ENCODE measurements at places on chromosomes 1 and 21. TPM values are rescaled to one million over a fixed set of nuclear protein-coding genes. Genes with fewer than 3 reads are reported as not detected.

DNA sequence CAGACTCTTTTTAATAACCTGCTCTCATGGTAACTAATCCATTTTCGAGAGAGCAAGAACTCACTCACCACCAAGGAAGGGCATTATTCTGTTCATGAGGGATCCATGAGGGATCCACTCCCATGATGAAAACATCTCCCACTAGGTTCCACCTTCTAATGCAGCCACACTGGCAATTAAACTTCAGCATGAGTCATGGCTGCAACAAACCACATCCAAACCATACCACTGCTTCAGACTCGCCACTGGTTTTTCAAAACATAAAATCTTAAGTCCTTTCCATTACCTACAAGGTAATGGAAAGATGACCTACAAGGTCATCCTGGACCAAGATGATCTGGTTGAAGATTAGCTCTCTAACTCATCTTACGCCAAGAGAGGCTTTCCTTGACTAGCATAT, 405.1 kb downstream of the VAV3 start:
- no peak overlapping the region for H3K4me3 ChIP-seq
- no peak for DNase-seq
- H3K4me1 ChIP-seq: no peaks in the 10 kb centered on the region
- H3K27me3 ChIP-seq: no peaks in the 10 kb centered on the region
- H3K36me3 ChIP-seq: no peaks in the 10 kb centered on the region

- H3K27me3 ChIP-seq: no peaks in the 10 kb centered on the region
- no peak overlapping the region for H3K4me3 ChIP-seq
- peaks cover 20% of the 10 kb centered on the region for H3K4me1 ChIP-seq
- peak; percentile 50 for DNase-seq
- H3K27ac ChIP-seq: peak overlapping the region; percentile 64
- peaks cover 19% of the 10 kb centered on the region for H3K36me3 ChIP-seq
Observed at GRCh38 chr1:37561133-37562132, 4.7 kb downstream of the DNALI1 start.

The LCE1A gene
- total RNA-seq: not detected

The VPS72 gene
- 76.1 TPM for total RNA-seq

DNA sequence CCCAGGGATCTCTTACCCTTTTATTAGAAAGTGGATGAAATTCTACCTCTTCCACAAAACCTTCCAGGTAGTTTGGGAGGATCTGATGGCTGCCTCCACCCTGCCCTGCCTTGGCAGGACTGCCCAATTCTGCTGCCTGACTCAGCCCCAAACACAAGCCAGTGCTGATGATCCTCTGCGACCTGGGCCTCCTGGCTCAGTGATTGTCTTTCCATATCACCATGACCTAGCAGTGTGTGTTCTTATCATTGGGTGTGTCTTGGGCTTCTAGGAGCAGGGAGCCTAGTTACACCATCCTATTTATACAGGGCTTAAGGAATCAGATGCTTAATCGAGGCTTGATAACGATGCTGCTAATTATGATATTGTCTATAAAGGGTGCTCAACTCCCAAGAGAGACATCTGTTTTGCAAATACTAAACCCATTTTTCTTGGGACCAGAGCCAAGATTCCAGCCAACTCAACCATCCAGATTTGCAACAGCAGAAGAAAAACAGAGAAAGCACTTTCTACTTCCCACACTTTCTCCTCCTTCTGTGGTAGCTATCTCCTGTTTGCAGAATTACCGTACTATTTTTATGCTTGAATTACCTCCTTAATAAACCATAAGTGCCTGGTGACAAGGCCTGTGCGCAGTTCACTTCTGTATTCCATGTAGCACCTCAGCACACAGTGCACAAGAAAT, 36.5 kb upstream of the KIF21B start:
- no peak overlapping the region for H3K27ac ChIP-seq
- no peak overlapping the region for H3K4me3 ChIP-seq
- no peak for DNase-seq
- no peaks in the 10 kb centered on the region for H3K36me3 ChIP-seq
- H3K27me3 ChIP-seq: peaks cover 12% of the 10 kb centered on the region

GRCh38 chr1:118154220-118154619, 30.8 kb downstream of the SPAG17 start:
- H3K27ac ChIP-seq: no peak overlapping the region
- no peaks in the 10 kb centered on the region for H3K27me3 ChIP-seq
- DNase-seq: no peak
- no peaks in the 10 kb centered on the region for H3K4me1 ChIP-seq

GRCh38 chr1:25617625-25618432, 1.2 kb downstream of the MAN1C1 start:
- H3K27me3 ChIP-seq: peaks cover 39% of the 10 kb centered on the region
- peaks cover 67% of the 10 kb centered on the region for H3K4me1 ChIP-seq
- no peak for DNase-seq
- peak overlapping the region; percentile 82 for H3K4me3 ChIP-seq

DNA sequence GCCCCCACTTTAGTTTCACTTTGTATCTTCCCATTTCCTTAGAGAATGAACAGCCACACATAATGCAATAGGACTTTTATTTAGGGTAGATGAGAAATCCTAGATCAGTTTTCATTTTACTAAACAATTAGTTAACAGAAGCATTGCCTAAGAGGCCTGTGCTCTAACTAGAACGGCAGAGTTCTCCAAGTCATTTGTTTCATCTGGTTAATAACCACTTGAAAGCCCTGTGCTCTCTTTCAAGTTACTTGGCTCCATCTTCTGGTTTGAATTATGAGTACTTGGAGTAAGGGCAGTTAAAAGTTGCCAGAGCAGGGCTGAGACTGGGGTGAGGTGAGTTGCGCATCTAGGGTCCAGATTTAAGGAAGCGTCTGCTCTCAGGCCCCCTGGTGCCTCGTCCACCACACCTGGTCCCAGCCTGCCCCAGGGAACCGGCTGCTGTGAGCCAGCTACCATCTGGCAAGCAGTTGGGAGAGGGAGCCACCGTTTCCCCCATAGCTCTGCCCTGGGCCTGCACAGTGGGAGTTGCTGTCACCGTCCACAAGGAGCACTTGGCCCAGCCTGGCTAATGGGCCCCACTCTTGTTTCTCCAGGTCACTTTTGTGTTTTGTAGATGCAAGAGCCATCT, 18.1 kb upstream of the SLC44A3 start:
- no peak for DNase-seq
- H3K4me3 ChIP-seq: peak overlapping the region; percentile 34
- H3K27me3 ChIP-seq: no peaks in the 10 kb centered on the region
- H3K36me3 ChIP-seq: no peaks in the 10 kb centered on the region
- H3K27ac ChIP-seq: no peak overlapping the region

- H3K27ac ChIP-seq: no peak overlapping the region
- no peak overlapping the region for H3K4me3 ChIP-seq
- H3K4me1 ChIP-seq: peaks cover 17% of the 10 kb centered on the region
Observed at GRCh38 chr1:9331016-9331415, 38.3 kb downstream of the SPSB1 start.

GRCh38 chr1:99758073-99758511, 8.3 kb downstream of the FRRS1 start:
- no peak overlapping the region for H3K27ac ChIP-seq
- peaks cover 10% of the 10 kb centered on the region for H3K4me1 ChIP-seq
- peaks cover 10% of the 10 kb centered on the region for H3K27me3 ChIP-seq
- no peak for DNase-seq
- no peaks in the 10 kb centered on the region for H3K36me3 ChIP-seq

GRCh38 chr1:229892515-229893117, 174.4 kb upstream of the GALNT2 start:
- no peak overlapping the region for H3K4me3 ChIP-seq
- peaks cover 29% of the 10 kb centered on the region for H3K27me3 ChIP-seq

DNA sequence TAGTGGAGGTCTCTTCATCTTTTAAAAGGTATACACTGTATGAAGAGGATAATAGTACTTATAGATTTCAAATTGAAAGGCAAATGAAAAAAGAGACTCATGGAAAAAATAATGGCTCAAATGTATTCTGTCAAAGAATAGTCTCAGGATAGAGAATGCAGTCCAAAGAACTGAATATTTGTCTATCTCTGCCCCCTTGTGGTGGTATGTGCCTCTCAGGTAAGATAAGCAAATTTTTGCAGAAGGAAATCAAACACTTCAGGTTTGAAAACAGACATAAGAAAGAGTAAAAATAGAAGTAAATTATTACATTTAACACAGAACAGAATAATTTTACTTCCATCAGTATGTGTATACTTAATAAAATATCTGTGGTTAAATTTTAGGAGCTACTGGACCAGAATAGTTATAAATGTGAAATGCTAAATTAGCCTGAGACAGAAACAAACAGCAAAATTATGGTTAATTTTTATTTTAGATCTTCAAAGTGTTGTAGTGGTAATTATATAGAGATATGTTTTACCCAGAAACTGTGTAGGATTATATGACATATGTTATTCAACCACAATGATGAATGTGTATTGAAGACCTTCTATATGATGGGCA, 164.4 kb upstream of the PALMD start:
- no peaks in the 10 kb centered on the region for H3K36me3 ChIP-seq
- peaks cover 14% of the 10 kb centered on the region for H3K27me3 ChIP-seq
- DNase-seq: peak; percentile 23
- H3K4me1 ChIP-seq: no peaks in the 10 kb centered on the region

DNA sequence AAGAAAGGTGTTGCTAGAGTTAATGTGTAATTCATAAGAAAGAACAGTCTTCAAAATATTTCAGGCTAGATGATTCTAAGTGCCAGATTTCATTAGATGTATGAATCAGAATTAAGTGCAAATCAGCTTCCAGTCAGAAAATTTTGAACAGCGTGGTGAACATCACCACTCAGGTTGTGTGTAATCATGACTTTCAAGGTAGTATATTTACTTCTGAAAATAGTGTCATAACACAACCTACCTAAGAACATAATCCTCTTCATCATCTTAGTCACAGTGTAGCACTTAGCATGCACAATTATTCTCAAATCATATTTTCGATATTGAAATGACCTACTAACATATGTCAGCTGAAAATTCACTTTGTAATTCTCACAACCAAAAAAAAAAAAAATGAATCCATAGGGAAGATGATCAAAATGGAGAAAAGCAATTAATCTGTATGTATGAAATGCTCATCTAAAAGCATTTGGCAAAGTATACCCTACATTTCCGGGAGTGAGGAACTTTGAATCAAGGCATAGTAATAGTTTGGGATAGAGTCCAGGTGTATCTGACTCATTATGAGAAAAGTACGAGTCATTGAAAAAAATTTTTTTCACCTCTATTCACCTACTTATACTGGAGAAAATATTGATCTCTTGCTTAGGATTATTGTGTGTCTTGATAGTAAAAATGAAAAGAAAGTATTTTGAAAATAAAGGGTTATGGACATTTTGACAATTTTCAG, 221.8 kb upstream of the CHRM3 start:
- no peaks in the 10 kb centered on the region for H3K27me3 ChIP-seq
- H3K4me1 ChIP-seq: no peaks in the 10 kb centered on the region
- no peak for DNase-seq

DNA sequence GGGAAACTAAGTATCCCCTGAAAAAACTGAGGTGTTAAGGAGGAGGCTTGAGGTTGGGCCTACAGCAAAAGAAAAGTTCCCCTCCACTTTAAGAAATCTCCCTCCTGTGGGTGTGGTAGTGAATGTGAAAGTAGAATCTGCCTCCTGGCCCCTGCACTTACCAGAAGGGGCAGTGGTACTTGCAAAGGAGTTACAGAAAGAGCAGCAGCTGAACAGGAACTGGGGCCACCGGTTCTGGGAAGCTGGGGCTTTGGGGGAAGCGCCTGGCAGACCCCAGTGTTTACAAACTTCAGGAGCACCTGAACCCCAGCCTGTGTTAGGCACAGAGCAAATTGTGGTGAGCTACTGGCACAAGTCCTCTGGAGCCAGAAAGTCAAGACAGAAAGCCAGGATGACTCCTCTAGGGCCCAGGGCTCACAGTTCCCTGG, 250.2 kb upstream of the FGGY start:
- H3K4me1 ChIP-seq: peaks cover 35% of the 10 kb centered on the region
- H3K27ac ChIP-seq: peak overlapping the region; percentile 79
- H3K27me3 ChIP-seq: no peaks in the 10 kb centered on the region
- peaks cover 13% of the 10 kb centered on the region for H3K36me3 ChIP-seq
- peak overlapping the region; percentile 19 for H3K4me3 ChIP-seq

The F13B gene
- total RNA-seq: not detected

The BATF3 gene
- 56.5 TPM for total RNA-seq

DNA sequence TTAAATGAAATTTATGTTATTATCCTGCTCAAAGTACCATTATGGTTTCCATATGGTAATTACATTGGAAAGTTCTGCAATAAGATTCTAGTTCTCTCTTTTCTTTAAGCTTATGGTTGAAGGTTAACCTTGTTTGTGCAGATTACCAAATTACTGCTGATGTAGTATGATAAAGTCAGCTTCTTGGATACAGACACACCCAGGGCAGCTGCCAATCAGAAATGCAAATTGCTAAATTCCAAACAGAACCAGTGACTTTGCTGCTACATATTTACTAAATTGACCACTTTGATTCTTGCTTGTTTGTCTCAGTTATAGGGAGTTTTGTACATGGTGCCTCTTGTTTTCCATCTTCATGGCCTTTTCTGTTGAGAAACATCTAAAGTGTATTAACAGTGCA, 26.5 kb downstream of the GNAT2 start:
- H3K4me1 ChIP-seq: peaks cover 2% of the 10 kb centered on the region
- H3K27ac ChIP-seq: no peak overlapping the region
- no peaks in the 10 kb centered on the region for H3K27me3 ChIP-seq
- H3K4me3 ChIP-seq: no peak overlapping the region

DNA sequence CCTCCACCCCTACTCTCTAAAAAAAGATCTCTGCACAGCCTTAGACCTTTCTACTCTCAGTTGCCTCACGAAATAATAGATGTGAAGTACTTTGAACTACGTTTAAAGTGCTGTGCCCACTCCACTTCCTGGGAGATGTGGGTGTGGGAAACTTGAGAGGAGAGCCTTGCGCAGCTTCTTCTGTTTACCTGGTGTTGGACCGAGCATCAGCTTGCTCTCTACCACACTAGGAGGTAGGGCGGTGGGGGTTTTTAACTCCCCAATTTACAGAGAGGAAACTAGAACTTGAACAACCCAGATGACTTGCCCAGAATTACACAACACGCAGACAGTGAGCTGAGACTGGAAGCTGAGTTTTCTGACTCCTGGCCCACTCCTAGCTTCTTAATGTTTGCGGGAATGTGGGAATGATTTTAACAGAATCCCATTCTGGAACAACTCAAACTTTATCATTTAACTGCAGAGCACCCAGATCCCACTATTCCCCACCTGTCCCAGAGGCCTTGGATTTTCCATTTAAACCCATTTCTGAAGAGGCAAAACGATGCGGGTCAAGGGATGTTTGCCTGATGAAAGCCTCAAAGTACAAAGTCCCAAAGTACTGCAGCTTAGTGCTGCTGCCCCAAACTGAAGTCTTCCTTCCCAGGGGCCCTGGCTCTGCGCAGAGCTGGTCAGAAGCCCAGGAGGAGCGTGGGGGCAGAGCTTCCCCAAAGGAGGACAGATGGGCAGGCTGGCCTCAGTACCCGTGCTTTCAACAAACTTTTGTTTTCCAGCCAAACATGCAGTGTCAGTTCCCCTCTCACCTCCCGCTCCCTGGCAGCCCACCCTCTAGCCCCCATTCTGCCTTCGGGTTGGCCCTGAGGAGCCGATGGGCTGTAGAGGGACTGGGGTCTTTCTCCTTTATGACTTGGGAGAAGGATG, 19.0 kb downstream of the BTG2 start:
- peaks cover 92% of the 10 kb centered on the region for H3K4me1 ChIP-seq
- no peaks in the 10 kb centered on the region for H3K36me3 ChIP-seq
- peak; percentile 34 for DNase-seq
- H3K27me3 ChIP-seq: no peaks in the 10 kb centered on the region
- peak overlapping the region; percentile 67 for H3K27ac ChIP-seq

- no peaks in the 10 kb centered on the region for H3K36me3 ChIP-seq
- no peaks in the 10 kb centered on the region for H3K4me1 ChIP-seq
- H3K27me3 ChIP-seq: peaks cover 26% of the 10 kb centered on the region
- no peak overlapping the region for H3K4me3 ChIP-seq
- DNase-seq: no peak
- no peak overlapping the region for H3K27ac ChIP-seq
Observed at GRCh38 chr1:30619619-30620018, 103.8 kb downstream of the MATN1 start.

The FOXD2 gene
- 0.65 TPM for total RNA-seq
